ENCODE measurements at places on chromosomes 2 and 18.

DNA sequence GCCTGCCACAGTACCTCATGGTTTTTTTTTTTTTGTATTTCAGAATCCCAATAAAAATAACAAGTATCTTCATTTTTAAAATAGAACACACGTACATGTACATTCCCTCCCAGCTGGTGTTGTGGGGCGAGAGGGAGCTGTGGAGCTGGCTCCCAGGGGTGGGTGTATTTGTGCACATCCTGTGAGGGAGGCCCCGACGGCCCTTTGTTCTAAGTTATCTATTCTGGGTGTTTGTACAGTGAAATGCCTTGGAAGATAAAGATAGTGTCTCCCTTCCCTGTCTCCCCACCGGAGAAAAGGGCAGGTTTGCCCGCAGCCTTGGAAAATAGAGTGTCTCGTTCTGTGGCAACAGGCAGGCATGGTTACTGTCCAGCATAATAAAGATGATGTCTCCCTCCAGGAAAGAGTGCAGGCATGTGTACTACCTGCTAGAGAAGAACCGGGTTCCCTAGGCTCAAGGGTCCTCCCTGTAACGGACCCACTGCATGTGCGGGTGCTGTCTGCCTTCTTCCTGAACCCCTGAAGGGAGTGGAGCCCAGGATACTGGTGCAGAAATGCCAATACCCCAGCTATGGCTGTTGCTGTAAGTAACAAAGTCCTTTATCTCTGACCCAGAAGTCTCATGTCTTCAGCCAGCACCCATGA, 12.1 kb upstream of the ALLC start:
- DNase-seq, result no peak

GRCh38 chr2:230847883-230848388, 16.8 kb upstream of the ITM2C start:
- peak; percentile 86 for DNase-seq

- DNase-seq, result no peak
Measured at GRCh38 chr18:957829-958228, 53.2 kb downstream of the ADCYAP1 start.

DNA sequence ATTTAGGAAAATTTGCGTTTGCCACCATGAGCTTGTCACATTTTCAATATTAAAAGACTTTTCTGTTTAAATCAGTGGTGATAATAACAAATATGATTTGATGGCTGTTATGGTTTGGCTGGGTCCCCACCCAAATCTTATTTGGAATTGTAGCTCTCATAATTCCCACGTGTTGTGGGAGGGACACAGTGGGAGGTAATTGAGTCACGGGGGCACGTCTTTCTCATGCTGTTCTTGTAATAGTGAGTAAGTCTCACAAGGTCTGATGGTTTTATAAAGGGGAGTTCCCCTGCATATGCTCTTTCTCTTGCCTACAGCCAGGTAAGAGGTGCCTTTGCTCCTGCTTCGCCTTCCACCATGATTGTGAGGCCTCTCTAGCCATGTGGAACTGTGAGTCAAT, 83.4 kb upstream of the RGPD4 start:
- DNase-seq, result no peak

DNA sequence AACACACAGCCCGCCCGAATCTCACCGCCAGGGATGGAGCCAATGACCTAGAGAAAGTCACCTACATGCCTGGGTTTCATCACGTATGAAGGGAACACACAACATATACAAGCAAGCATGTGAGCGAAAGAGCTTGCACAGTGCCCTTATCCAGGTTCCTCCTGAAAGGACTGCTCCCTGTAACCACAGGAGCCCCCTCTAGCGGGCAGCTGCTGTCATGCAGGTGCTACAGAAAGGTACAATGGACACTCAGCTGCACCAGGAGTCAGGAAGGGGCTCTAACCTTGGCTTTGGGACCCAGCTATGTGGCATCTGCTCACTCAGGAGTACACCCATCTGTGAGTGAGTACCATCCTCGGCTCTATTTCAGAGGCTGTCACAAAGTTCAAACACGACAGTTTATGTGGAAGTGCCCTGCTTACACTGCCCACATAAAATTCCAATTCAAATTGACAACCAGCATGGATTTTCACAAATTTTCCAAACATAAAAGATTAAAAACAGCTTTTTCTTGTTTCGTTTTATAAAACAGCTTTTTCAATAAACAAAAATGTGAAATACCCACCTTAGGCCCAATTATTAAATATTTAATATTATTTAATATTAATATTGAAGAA, 3.5 kb downstream of the NDUFA10 start:
- peak; percentile 87 for DNase-seq

- no peak for DNase-seq
Measured at GRCh38 chr2:37342591-37343220, 1.7 kb upstream of the QPCT start.

DNA sequence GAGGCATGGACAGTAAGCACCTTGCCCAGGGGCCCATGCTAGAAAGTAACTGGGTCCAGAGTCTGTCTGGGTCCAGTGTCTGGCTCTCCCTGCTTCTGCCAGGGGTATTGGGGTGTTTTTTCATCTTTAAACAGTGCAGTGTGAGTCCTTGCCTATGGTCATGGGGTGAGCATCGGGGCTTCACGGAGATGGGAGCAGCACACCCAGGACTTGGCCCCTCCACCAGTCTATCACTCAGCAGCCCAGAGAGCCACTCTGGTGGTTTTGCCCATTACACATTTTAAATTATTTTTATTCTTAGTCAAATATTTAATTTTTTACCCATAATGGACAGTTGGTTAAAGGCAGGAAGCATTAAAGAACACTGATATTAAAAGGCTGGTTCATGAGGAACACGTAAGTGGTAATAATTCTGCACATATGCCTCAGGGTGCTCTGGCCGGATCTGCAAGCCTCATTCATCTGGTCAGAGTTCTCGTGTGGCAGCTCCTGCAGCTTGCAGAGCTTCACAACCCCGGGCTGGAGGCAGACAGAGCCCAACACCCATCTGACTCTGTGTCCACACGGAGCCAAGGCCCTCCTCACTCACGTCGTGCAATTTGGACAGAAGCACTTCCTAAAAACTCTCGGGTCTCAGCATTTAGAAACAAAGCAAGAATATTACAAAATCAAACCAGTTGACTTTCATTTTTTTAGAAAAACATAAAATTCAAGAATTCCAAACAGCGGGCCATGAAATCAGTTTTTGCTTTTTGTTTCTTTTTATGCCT, 204.1 kb downstream of the CTIF start:
- no peak for DNase-seq

DNA sequence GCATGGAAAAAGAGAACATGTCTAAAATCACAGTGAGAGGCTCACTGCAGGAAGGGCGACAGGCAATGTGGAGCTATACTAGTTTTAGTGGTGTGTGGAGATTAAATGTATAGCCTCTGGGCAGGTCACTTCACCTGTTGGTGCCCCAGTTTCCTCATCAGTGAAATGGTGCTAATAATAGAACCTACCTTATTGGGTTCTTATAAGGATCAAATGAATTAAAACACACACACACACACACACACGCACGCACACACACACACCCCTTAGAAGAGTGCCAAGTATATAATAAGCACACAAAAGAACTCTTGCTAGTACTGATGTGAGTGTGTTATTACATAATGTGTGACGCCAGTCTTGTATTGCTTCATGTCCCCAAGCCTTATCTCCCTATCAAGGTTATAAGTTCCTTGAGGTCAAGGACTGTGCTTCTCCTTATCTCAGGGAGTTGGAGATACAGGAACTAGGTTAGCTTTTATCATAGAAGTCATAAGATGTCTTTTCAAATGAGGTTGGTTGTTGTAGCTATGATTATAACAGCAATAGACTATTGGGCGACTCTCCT, 98.0 kb upstream of the CXCR4 start:
- no peak for DNase-seq

- no peak for DNase-seq
Measured at GRCh38 chr2:105604938-105605337, 139.8 kb upstream of the NCK2 start.

GRCh38 chr2:159290289-159290907, 3.9 kb upstream of the WDSUB1 start:
- DNase-seq, result peak; percentile 6

- DNase-seq, result peak; percentile 40
Measured at GRCh38 chr2:11446733-11447248, 19.2 kb downstream of the E2F6 start.

GRCh38 chr2:233100192-233100998, 40.3 kb downstream of the INPP5D start:
- DNase-seq, result no peak

DNA sequence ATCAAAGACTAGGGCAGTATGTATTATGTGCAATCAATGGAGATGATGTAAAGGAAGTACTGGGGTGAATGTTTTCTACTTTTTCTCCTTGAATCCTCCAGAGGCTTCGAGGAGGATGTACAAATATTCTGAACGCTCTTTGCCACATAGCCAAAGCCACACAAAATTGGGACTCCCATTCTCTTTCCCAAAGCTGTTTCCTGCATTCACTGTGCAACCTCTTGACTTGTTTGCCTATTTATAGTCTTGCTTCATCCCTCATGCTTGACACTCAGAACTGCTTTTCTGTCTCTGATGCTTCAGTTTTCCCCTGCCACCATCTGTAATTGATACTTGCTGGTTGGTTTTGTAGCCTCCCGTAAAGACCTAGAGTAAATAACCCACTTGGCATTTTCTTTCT, 208.2 kb upstream of the RBMS1 start:
- no peak for DNase-seq

DNA sequence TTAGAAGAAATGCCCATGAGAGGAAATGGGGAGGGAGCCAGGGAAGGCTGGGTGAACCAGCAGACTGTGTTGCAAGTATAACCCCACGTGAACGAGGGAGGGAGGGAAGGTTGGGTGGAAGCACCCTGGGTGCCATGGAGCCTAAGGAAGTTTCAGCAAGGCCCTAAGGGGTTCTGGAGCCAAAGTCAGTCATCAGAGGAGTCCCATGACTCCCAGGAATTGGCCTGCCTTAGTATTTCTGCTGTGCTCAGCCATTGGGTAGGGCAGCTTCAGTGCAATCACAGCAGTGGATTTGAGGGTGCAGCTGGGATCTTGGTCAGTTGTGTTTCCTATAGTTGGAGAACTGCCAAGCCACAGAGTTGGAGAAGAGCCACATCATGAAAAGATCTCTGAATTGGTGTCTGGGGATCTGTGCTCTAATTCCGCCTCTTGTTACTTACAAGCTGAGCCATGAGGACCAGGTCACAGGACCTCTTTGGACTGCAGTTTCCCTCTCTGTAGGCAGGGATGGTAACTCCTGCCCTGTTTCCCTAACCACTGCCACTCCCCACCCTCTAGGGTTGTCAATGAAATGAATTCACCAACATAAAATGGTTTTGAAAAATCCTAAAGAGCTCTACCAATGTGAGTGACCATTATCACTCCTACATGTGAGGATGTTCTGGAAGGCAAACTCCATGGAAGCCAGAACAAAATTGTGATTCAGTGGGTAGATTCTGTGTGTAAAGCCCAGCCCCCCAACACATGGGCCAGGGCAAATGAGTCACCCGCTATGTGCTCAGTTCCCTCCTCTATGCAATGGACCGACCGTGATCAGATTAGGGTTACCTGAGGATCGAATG, 108.9 kb downstream of the CLIP4 start:
- no peak for DNase-seq

DNA sequence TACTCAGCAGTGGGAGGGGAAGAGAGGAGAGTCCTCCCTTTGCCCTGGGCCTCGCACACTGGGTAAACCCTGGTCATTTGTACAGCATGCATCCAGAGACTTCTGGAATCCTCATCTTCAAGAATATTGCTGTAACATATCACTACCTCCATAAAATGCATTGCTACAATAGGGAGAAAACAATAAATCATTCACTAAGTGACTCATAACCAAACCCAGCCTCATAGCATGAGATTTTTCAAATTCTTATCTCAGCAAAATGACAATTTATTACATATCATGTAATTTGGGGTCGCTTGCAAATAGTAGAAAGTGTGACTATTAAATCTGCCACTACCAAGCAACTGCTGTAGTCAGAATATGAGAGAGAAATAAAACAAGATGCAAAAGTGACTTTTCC, 189.4 kb downstream of the ALK start:
- no peak for DNase-seq

DNA sequence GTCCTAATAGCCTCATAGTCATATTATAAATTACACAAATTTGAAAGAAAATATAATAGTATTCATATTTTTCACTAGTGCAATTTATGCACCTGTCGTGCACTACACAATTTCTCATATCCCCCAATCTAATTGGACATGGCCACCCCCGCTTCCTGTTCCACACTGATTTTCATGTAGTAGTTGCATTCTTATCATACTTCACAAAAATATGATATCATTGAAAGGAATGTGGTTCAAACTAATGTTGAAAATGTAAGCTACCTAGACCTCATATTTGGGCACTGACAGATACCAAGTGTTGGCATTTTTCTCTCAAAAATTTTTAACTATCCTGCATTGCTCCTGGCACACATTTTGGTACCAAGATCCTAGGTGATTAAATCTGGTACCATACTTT, 985.5 kb upstream of the POU3F3 start:
- no peak for DNase-seq

GRCh38 chr2:179302149-179302548, 37.5 kb upstream of the SESTD1 start:
- DNase-seq, result no peak

- no peak for DNase-seq
Measured at GRCh38 chr18:26397019-26397418, 151.3 kb downstream of the KCTD1 start.

- DNase-seq, result peak; percentile 84
Measured at GRCh38 chr2:60581433-60582282, 28.2 kb upstream of the BCL11A start.

DNA sequence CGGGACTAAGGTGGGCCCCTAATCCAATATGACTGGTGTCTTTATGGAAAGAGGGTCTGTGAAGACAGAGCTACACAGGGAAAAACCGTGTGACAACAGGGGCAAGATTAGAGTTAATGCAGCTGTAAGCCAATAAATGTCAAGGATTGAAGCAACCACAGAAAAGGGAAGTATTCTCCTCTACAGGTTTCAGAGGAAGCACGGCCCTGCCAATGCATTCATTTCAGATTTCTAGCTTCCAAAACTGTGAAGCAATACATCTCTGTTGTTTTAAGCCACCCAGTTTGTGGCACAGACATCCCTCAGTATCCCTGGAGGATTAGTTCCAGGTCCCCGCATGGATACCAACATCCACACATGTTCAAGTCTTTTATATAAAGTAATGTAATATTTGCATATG, 48.8 kb downstream of the SPP2 start:
- DNase-seq, result no peak

GRCh38 chr2:1736045-1736444, 8.3 kb downstream of the PXDN start:
- DNase-seq, result no peak

DNA sequence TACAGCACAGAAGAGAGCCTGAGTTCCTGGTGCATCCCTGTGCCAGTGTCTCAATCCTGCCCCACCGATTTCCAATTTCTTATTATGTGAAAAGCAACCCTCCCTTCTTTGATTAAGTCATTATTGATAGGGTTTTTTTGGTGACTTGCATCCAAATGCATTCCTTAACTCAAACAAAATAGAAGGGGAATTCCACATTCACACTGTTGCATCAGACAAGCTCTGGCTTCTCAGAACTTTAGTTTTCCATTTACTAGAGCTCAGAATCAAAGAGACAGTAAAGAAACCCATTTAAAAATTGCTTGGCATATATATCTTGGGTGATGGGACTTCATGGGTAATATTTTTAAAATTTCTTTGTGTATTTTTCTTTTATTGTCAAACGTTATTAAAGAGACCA, 13.8 kb upstream of the TMEM200C start:
- no peak for DNase-seq

All from HuH-7 (cell line).